ENCODE measurements at places on chromosomes 6 and 20.

DNA sequence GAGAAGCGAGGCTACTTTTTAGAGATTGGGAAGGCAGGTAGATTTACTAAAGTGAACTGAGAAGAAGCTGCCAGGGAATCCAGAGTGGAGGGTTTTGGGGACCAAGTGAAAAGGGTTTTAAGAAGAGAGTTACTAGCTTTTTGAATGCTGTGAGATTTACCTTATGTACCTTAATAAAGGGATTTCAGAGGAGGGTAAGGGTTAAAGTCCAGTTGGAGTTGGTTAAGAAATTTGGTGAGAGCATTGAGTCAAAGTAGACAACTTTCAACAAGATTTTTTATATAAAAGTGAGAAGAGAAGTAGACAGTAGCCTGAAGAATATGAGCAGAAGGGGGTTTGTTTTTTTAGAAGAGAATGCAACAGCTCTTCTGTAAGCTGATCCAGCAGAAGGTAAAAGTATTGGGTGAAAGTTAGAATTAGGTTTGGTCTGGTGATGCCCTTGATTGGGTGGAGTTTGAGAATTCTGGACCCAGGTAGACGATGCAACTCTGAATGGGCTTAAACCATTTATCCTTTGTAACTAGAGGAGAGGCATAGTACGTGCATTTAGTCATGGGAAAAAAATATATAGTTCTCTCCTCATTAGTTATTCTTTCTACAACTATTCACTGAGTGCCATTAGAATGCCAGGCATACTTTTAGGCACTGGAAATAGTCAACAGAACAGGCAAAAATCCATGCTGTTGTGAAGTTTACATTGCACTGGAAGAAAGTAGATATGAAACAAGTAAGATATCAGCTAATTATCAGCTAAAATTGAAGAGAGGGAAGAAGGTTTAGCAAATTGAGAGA is 44.8 kb downstream of the ATRN start:
- DNase-seq: no peak

DNA sequence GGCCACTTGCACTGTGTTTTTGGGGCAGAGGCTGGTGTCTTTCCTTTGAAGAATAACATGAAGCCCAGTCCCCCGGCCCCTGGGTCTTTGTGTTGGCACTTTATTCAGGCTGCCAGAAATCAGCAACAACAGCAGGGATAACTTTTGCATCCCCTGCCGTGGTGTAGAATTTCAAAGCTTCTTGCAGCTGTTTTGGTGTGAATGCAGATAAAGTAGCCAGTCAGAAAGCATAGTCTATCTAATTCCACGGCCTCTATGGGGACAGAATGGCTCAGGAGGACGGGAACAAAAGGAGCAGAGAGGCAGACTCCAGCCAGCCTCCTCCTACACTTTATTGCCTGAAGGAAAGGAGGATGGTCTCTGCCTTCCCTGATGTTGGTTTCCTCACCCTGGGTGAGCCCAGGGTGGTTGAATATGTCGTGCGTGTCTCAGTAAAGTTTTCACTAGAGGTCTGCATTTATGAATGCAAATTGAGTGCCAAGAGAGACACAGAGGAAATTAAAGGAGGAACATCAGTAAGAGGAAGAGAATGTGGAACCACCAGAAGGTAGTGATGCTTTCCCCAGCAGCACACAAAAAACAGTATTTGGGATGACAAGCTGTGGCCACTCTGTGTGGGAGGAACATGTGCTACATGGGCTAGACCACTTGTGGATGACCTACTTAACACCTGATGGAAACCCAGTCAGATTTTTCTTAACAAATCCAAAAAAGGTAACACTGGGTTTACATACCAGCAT is 125.9 kb upstream of the TRAF3IP2 start:
- DNase-seq: no peak

DNA sequence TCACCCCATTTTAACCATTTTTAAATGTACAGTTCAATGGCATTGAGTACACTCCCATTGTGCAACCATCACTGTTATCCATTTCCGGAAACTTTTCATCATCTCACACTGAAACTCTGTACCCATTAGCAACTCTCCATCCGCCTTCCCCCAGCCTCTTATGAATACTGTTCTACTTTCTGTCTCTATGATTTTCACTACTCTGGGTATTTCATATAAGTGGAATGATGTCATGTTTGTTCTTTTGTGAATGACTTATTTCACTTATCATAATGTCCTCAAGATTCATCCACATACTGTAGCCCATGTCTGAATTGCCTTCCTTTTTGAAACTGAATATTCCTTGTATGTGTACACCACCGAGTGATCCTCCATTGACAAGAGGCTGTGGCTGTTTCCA is 92.9 kb upstream of the TOX2 start:
- no peak for DNase-seq

- no peak for DNase-seq
Observed at GRCh38 chr6:98880486-98880885, 46.1 kb downstream of the POU3F2 start.

GRCh38 chr20:10781526-10781925 is 107.7 kb upstream of the JAG1 start:
- no peak for DNase-seq

GRCh38 chr20:6699921-6700562 is 67.4 kb upstream of the BMP2 start:
- DNase-seq: no peak

DNA sequence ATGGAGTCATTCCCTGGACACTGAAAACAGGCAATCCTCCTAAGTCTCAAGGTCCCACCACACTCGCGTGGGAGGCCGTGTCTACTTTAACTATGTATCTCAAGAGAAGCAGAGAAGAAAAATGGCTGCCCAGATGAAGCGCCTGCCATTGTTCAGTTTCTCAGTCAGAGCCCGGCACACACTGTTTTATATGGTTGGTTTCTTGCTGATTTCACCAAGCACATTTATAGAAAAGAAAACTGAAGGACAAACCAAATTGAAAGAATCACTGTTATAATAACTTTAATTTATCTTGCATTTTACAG is 22.9 kb downstream of the EIF2S2 start:
- no peak for DNase-seq

Data from CD4-positive, alpha-beta T cell treated with Interleukin-10 for 1 hour (primary cell).